ENCODE measurements at places on chromosomes 7 and 10. TPM values are rescaled to one million over a fixed set of nuclear protein-coding genes. Genes with fewer than 3 reads are reported as not detected.
A peak's percentile ranks its signal among the peaks of the same experiment; 100 is the strongest.

DNA sequence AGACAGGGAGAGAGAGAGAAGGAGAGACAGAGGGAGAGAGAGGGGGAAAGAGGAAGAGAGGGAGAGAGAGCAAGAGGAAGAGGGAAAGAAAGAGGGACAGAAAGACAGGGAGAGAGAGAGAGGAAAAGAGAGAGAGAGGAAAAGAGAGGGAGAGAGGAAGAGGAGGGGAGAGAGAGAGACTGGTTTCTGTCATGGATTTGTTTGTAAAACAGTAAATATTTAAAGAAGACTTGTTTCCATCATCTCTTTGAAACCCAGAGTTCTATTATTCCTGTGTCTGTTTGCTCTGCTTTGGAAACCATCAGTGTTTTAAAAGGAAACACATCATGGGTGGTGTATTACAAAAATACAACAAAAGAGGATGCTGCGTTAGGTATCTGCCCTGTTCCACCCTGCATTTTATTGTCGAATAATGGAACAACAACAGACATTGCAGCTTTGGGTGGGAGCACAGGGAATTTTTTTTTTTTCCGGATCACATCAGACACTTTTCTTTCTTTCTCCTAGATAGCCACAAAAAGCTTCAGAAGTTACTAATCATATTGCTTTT is 150.7 kb upstream of the RSU1 start:
- DNase-seq = no peak

DNA sequence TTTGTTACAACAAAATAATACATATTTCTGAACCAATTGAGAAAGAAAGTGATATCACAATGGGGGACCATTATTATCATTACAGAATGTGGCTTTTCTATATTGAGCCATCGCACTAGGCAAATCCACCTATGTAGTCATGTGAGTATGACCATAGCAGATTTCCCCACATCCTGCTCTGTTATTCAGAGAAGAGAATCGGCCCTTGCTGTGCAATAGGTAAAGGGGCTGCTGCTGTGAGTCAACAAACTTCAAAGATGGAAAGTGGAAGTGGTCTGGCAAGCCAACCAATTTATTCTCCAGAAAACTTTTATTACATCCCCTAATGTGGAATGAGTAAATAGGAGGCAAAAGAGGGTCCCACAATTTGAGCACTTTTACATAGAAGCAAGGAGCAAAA is 573.4 kb downstream of the ETV1 start:
- no peak for DNase-seq

DNA sequence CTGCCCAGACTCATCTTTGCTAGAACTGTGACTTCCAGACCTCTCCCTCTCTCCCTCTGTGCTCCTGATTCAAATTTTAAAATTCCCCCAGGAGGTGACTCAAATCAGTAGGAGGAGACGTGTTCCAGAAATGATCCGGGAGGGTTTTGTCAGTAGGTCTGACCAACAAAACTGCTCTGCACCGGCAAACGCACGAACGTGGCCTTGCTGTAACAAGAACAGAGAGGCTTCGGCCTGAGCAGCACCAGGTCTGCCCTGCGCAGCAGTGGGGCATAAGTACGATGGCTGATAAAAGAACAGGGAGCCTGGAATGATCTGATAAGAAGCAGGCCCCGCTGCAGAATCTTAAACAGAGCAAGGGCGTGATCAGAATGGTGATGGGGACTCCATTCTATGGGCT is 152.7 kb upstream of the AUTS2 start:
- no peak for DNase-seq

GRCh38 chr10:87942884-87943527 is 79.6 kb downstream of the PTEN start:
- DNase-seq = no peak

DNA sequence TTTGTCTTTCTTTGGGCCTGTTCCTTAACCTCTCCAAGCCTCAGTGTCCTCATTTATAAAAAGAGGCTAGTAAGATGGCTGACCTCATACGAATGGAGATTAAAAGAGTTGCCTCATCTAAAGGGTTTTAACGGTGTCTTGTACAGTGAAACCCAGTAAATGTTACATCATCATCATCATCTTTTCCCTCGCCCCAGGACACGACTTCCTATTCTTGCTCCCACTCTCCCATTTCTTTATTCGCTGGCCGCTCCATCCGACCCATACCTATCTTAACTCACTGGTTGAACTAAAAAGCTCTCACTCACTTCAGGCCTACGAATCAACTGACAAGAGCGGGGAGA is 554 bp downstream of the FRA10AC1 start:
- DNase-seq = peak; percentile 21

COBL gene
- 37.3 TPM for total RNA-seq

GRCh38 chr7:41351091-41351490 is 351.8 kb downstream of the INHBA start:
- DNase-seq = no peak

DNA sequence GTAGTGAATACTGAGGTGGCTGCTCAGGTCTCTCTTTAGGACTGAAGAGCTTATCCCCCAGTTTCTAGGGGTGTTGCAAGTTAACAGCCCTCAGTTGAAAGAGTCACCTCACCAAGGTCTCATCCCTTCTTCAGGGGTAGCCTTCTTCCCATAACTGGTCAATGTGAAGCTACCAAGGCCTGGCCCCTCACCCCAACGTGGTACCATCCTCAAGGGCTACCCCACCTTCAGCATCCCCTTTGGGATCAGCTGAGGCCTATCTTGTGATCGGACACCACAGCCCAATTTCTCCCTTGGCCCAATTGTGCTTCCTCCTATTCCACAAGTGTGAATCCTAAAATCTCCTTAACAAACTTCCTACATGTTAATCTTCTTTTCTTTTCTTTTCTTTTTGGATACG is 289.5 kb upstream of the MKLN1 start:
- DNase-seq = no peak

GRCh38 chr10:5560142-5560816 is 35.5 kb downstream of the CALML3 start:
- no peak for DNase-seq

- no peak for DNase-seq
Observed at GRCh38 chr10:58360412-58361004, 24.7 kb upstream of the TFAM start.

GRCh38 chr7:139854124-139854511 is 25.1 kb downstream of the TBXAS1 start:
- no peak for DNase-seq

CRHR2 gene
- total RNA-seq = 0.15 TPM

- no peak for DNase-seq
Observed at GRCh38 chr10:127414024-127414423, 135.1 kb upstream of the NPS start.

ADCYAP1R1 gene
- total RNA-seq = 2.6 TPM

DNA sequence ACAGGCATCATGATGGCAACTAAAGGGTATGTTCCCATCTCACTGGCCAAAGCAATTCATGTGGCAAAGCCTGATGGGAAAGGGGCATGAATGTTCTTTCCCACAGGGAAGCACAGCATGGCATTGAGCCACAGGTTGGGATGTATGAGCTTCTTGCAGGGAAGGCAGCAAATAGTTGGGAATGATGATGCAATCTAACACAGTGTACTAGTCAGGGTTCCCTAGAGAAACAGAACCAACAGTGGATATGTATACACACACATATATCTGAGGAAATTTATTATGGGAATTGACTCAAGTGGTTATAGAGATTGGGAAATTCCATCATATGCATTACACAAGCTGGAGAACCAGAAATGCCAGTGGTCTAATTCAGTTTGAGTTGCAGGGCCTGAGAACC is 253.6 kb upstream of the NPVF start:
- no peak for DNase-seq

AOAH gene
- total RNA-seq = 13.3 TPM

GRCh38 chr7:94996369-94996768 is 89.0 kb downstream of the PPP1R9A start:
- DNase-seq = no peak

GPR26 gene
- not detected for total RNA-seq

- no peak for DNase-seq
Observed at GRCh38 chr7:111108496-111108895, 17.6 kb downstream of the LRRN3 start.

DNA sequence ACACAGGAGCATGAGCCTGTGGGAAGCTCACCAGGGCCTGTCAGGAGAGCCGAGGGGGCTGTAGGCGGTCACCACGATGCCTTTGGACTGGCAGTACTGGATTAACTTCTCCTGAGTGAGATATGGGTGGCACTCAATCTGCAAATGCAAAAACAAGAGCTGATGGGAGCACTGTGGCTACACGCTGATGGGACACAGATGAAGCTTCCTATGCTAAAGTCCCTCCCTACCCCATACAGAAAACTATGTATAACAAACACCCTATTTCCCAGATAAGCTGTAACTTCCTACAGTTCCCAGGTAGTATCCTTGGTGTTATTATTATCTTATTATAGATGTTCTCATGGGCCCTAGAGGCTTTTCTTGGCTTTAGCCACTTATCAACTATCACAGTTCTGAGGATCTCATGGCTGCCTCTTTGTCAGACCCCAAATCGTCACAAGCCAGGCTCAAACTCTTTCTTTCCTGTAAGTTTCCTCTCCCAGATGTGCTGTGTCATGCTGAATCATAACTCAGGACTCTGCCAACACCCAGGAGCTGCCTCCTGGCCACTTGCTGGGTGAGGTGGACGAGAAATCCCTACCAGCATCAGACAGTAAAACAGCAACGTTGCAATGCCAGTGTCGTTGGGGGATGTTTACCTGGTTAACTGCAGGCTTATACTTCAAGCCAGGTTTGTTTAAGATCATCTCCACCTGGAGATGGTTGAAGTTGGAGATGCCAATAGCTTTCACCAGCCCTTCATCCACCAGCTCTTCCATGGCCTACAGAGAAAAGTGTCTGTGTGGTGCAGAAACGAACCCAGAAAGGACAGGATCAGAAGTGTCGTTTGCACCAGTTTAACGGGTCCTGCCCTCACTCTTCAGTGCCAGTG is 10.3 kb downstream of the AKR1B1 start:
- DNase-seq = no peak

DNA sequence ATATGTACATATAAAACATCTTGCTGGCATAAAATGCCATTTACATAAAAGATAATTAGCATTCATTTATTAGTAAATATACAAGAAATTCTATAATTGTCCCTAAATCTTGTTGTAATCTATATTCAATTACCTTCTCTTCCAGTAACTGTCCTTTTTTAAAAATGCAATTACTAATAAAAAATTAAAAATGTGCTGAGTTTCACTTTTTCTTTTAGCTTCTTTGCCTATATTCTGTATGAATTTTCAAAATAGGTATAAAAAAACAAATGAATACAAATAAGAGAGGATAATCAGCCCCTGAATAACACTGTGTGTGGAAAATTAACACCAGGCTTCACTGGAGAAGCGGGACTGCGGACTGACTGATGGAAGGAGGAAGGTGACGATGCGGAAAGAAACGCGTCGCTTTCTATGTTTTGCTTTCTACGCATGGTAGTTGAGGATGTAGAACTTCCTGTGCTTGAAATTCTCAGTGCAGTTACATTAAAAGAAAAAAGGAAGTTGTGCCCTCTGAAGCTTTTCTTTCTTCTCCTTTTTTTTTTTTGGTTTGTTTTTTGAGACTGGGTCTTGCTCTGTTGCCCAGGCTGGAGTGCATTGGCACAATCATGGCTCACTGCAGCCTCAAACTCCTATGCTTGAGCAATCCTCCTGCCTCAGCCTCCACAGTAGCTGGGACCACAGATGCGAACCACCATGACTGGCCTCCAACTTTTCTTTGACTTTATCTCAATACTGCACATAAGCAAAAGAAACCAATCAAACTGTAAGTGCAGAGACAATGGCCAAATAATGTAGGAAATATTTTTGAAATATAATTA is 7.4 kb upstream of the ZMYND11 start:
- no peak for DNase-seq

DNA sequence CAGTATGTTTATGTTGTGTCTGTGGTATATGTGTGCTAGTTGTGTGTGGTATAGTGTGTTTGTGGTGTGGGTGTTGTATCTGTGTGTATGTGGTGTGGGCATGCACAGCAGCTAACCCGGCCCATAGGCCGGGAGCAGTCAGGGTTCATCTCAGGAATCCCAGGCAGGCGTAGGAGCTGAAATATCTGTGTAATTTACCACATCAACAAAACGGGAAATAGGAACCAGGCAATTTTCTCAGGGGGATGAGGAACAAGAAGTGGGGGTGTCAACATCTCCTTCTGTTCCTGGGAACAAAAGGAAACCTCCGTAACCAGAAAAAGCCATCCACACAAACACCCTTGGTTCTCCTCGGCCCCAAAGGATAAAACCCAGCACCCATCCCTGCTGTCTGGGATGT is 24.5 kb upstream of the ZNF488 start:
- DNase-seq = no peak

DNA sequence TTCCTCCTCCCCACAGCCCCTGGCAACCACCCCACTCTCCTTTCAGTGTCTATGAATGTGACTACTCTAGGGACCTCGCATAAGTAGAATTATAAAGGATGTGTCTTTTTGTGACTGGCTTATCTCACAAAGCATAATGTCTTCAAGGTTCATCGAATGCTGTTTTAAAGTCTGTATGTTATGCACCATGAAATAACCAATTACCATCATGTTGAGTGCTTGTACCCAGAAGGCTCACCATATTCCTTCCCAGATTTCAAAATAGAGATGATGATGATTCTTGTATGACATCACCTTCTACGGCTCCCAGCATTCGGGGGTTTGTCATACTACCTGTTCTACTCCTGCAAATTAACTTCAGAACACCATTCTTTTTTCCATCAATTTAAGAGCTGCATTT is 11.9 kb downstream of the PKD1L1 start:
- no peak for DNase-seq

ACTL6B gene
- total RNA-seq = not detected

GBX1 gene
- not detected for total RNA-seq

SCD gene
- 72.8 TPM for total RNA-seq

CPA5 gene
- total RNA-seq = not detected

- no peak for DNase-seq
Observed at GRCh38 chr10:110836706-110837105, 35.0 kb upstream of the PDCD4 start.

HABP2 gene
- total RNA-seq = 0.66 TPM

DNA sequence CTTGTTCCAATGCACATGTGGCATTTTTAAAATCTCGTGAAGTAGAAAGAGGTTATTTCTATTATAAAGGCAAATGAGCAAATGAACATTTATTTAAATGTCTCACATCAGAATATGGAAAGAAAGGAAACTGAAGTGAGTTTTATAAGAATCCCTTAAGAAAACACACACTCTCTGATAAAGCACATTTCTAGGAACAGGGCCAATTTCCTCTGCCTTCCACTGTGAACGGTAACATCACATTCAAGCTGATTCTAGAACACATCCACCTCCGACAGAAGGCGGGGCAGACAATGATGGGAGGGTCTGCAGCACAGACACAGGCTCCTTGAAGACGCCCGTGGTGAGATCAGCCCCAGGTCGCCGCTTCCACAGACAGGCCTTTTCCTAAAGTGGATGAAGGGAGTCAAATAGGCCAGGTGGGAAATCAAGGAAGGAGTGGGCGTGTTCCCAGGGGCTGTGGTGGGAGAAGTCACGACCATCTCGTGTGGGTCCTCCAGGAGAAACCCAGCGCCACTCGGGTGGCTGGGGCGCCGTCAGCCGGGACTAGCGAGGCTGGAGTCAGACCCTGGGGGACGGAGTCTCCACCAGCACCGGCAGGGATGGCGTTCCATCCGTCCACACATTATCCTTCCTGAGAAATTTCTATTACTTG is 31.1 kb downstream of the PITRM1 start:
- DNase-seq = no peak
